GM12878 (cell line): ENCODE measurements at places on chromosomes 2 and 18. TPM values are rescaled to one million over a fixed set of nuclear protein-coding genes. Genes with fewer than 3 reads are reported as not detected.

DNA sequence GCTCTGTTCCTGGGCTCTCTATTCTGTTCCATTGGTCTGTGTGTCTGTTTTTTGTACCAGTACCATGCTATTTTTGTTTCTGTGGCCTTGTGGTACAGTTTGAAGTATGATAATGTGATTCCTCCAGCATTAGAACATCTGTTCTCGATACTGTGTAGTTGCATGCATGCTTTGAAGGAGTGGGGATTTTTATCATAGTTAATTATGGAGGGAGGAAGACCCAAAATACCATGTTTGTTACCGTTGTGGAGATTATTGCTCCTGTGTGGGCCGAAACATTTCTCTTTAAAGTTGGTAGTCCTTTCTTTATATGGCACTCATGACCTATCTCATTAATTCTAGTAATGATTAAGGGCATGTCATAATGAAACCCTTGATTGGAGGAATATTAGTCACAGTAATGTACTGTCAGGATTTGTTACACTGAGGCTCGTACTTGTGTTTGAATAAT lies 87.6 kb downstream of the TTC27 start:
- DNase-seq = peak; percentile 60

SH3RF3 gene
- 8.4 and 8.8 TPM in 2 replicates for total RNA-seq

DNA sequence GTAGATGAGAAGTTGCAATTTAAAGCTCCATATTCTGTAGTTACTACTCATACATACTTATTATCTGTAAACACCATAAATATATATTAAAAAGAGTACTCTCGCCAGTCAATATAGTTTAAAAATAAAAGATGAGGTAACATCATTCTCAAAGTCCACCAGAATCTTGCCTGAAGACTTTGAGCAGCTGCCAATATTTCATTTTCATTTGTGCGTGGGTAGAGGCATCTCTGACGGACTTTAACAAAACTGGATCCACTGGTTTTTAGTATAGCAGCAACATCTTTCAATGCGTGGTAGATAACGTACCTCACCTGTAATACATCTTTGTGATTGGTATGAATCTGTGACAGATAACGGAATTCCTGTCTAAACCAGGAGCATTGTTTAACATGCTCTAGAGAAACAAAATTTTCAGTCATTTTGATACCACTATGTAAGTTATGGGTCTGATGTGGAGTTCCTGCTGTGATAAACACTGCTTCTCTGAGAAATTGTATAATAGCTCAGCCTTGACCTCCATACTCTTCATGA lies 45.0 kb downstream of the WDR75 start:
- no peak for DNase-seq

SH3YL1 gene
- total RNA-seq = 15.0 and 18.7 TPM in 2 replicates
